Activated CD4-positive, alpha-beta T cell treated with anti-CD3 and anti-CD28 coated beads, Interleukin-2, amount 10 ng/mL, durations not matched to agents 7 days and 5 days (primary cell): ENCODE measurements at places on chromosomes 7 and 10. TPM values are rescaled to one million over a fixed set of nuclear protein-coding genes. Genes with fewer than 3 reads are reported as not detected.

Gene IFIT3
- total RNA-seq = 51.1 TPM

Gene TMEM248
- total RNA-seq = 85.0 TPM

Gene AKR1D1
- total RNA-seq = not detected

Gene FAM25C
- total RNA-seq = not detected

Gene TMEM236
- not detected for total RNA-seq

Gene FOXP2
- not detected for total RNA-seq

Gene FAM180A
- not detected for total RNA-seq

Gene OPALIN
- not detected for total RNA-seq

Gene HOXA11
- total RNA-seq = not detected

Gene CALCR
- not detected for total RNA-seq

- no peak for DNase-seq
Measured at GRCh38 chr10:71665456-71665855, 54.1 kb downstream of the C10orf105 start.

GRCh38 chr7:26346611-26347203 is 55.0 kb downstream of the SNX10 start:
- no peak for DNase-seq

DNA sequence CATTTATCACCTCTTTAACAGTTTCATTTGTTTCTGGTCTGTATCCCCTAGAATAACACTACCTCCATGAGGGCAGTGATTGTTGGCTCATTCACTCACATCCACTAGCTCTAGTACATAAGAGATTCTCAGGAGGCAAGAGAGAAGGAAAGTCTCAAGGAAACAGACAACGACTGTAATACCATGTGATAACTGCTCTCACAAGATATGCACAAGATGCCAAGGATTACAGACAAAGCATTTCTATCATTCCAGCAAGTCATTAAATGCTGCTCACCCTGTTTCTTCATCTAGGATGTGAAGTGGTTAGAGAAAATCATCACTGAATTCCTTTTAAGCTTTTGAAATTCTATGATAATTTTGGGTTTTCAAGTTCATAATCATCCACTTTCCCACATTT is 115.3 kb downstream of the HIBADH start:
- DNase-seq = no peak

DNA sequence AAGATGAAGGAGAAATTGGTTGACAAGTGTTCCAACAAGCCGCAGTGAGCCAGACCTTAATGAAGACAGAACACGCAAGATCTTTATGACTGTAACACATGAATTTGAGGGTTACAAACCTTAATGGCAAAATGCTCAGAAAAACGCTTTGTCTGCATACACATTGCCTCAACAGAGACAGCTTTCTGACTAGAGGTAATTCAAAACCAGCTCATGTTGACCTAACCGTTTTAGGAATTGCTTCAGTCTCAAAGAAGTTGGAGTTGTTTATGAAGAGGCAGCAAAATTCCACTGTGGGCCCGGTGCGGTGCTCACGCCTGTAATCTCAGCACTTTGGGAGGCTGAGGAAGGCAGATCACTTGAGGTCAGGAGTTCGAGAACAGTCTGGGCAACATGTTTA is 2.2 kb upstream of the GTF2I start:
- no peak for DNase-seq

DNA sequence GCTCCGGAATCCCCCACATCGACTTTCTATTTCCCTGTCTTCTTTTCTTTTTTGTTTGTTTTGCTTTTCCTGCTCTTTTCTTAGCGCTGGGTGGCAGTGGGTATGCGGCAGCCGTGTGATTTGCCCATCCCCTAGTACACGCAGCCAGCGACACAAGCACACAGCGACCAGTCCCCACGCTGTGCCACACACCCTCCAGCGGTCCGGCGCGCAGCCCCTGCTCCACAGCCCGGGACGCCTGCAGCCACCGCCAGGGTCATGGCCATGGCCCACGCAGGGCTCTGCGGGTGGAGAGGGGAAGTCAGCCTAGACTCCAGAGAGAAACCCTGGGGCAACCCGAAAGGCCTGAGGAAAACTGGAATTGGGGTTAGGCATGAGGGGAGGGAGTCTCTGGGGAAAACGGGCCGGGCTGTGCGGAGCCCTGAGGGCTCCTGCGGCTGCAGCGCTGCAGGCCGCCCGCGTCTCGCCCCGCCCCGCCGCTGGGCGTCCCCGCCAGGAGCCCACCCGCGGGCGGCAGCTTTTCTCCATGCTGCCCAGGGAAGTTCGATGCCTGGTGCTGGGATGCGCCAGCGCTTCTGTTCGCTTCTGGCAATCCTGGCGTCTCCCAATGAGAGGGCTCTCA is 2.5 kb downstream of the CHRM2 start:
- no peak for DNase-seq

DNA sequence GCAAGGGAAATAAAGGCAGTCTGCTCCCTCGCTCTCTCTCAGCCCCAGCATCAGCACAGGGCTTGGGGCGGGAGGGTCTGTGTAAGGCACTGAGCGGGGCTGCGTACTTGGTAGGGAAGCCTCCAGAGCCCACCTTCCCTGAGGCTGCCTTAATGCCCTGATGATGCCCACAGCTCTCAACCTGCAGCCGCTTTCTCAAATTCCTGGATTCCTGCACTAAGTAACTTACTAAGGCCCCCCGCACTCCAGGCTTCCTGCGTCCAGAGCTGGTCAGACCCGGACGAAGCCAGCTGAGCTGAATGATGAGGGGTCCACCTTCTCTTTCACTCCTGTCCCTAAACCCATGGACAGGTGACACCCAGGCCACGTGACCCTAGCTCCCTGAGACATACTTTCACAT is 63.3 kb downstream of the C10orf143 start:
- DNase-seq = no peak

DNA sequence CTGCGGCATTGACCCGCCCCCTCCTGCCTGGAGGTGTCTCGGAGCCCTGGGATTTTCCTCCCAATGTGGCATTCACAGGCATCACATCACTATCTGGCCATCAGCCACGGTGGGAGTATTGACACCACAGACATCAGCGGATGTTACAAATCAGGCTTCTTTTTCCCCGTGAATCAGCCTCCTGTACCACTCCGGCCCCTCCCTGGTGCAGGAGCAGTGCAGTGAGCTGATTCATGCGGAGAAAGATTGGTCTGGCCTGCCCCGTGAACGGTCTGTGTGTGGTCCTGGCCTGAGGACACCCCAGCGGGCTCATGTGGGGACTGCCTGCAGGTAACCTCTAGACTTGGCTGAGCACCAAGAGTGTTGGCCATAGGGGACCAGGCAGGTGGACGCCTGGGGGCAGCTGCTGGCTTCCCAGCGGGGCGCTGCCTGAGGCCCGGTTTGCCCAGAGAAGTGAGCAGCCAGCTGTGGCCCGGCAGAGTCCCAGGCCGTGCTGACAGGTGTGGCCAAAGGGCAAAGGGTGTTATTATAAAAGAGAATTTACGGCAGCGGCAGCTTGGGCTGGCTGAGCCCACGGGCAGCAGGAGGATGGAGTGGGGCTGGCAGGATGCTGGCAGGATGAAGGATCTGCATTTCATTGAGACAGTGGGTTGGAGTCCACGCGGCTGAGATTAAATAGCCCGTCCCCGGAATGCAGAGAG is 32.1 kb upstream of the GNA12 start:
- DNase-seq = no peak

DNA sequence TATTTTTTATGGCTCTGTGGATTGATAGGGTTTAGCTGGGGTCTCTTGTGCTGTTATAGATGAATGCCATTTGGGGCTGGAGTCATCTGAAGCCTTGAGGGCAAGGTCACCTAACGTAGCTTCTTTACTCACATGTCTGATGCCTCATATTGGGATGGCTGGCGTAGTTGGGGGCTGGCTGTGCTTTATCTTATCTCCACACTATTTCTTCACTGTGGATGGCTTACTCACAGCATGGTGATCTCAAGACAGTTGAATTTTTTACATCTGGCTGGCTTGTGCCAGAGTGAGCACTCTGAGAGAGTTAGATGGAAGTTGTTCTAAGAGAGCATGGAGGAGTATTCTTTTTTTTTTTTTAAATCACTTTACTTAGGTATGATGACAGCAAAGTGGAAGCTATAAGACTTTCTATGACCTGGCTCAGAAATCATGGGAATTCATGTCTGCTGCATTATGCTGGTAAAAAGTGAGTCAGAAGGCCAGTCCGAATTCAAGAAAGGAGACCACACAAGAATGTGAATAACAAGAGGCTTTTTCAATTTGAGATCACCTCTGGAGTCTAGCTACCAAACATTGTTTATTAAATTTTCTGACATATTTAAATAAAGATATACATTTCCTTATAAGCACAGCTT is 252.4 kb upstream of the TPK1 start:
- no peak for DNase-seq

- DNase-seq = no peak
Measured at GRCh38 chr7:111159426-111159825, 68.5 kb downstream of the LRRN3 start.

- DNase-seq = no peak
Measured at GRCh38 chr7:137953043-137953664, 48.7 kb downstream of the CREB3L2 start.

GRCh38 chr10:70715853-70716795 is 43.8 kb downstream of the ADAMTS14 start:
- DNase-seq = no peak
